Activated effector memory CD4-positive, alpha-beta T cell treated with Interleukin-2 at 50 U/mL for 16 hours (primary cell): ENCODE measurements at places on chromosomes 2 and 18.

DNA sequence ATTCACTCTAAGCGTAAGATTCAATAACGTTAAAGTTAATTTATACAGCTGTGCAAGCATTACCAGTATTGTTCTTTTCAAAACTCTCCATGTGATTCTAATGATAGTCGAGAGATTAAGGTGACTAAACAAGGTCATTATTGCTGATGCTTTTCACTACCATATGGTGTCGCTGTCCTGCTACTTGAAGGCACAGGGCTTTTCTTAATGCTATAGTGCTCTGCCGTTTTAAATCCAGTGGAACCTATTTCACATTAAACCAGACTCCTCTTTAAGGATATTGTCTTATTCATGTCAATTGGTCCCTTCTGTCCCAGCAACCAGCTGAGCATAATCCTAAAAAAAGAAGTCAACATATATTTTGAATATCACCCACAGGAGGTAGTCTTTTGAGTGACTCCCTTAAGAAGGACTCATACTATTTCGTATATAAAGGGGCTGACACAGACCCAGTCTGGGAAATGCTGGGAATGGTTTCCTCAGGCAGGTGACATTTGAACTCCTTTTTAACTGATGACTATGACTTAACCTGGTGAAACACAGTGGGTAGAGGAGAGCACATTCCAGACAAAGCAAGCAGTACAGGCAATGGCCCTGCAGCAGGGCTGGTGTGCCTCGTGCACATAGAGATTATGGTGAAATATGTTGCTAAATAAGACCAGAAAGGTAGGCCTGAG is 53.9 kb upstream of the CYTIP start:
- DNase-seq, result no peak

DNA sequence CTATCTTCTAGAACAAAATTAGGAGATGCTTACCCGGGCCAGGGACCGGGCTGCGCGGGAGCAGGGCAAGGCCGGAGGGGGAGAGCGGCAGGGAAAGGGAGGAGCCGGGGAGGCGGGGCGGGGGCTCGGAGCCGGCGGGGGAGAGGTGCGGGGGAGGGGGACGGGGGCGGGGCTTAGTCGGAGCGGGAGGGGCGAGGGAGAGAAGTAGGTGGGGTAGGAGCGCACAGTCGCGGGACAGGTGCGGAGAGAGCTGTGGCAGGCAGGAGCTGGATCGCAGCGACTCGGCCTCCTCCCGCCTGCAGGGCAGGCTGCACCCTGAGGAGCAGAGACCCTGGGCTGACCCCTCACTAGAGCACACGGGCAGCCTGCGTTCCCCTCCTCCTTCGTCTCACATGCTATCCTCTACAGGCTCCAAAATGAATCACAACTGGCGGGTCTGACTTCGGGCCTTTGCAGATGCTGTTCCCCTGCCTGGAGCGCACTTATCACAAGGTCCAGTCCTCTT is 290.3 kb downstream of the CELF4 start:
- no peak for DNase-seq

DNA sequence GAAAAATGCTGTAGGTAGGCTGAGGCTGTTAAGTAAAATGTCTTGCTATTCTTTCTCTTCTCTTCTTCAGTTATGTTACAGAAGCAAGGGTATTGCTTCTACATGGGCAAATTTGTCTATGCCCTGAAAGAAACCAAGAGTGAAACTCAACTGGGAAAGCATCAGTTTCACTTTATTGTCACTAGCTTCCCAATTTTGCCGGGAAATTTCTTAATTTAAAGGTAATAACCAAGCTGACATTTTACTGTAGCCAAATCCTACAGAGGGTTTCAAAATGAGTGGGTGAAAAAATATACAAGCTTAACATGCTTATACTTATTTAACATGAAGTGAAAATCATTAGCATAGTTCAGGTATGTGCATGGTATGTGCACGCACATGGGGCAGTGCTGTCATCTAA is 3.2 kb downstream of the TANK start:
- no peak for DNase-seq

- DNase-seq, result no peak
Measured at GRCh38 chr2:120343100-120343432, 2.9 kb upstream of the INHBB start.

DNA sequence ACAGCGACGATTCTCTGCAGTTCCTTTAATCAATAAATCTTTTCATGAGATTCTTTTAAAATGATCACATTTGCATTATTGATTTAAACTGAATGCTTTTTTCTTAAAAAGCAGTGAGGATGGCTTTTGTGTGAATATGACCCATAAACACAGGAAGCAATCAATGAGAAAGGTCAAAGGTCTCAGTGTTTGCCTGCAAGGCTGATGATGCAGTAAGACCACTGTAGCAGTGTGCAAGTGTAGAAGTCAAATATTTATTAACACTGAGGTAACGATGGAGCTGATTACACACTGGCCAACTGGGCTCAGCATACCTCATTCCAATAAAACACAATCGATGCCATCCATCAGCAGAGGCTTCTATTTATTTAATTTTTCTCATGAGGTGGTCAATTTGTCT is 633.5 kb downstream of the DCDC2C start:
- no peak for DNase-seq

DNA sequence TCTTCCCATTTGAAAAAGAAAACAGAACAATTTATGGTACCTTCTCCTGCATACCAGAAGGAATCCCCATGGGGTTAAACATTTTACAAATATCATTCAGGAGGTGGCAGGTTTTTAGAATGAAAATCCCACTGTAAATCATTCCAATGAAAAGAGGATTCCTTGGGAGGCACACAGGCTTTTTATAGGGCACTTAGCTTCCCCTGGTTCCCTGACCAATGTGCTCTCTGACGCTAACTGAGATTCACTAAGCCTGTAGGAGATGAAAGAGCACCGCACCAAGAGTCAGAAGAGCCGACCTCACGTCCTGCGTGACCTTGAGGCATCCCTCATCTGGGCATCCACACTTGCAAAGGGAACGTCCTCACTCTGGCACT is 82.5 kb downstream of the CMPK2 start:
- no peak for DNase-seq

GRCh38 chr2:221569871-221570270 is 2.2 kb downstream of the EPHA4 start:
- DNase-seq, result no peak

- DNase-seq, result no peak
Measured at GRCh38 chr2:122273785-122274419, 518.5 kb downstream of the TSN start.

GRCh38 chr2:88058191-88058590 is 2.6 kb upstream of the KRCC1 start:
- DNase-seq, result no peak

DNA sequence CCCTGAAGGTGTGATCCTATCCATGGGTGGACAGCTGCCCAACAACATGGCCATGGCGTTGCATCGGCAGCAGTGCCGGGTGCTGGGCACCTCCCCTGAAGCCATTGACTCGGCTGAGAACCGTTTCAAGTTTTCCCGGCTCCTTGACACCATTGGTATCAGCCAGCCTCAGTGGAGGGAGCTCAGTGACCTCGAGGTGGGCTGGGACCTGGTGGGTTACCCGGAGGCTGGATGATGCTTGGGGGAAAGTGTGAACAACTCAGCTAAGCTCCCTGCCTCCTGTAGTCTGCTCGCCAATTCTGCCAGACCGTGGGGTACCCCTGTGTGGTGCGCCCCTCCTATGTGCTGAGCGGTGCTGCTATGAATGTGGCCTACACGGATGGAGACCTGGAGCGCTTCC is 16.2 kb downstream of the CAD start:
- no peak for DNase-seq

DNA sequence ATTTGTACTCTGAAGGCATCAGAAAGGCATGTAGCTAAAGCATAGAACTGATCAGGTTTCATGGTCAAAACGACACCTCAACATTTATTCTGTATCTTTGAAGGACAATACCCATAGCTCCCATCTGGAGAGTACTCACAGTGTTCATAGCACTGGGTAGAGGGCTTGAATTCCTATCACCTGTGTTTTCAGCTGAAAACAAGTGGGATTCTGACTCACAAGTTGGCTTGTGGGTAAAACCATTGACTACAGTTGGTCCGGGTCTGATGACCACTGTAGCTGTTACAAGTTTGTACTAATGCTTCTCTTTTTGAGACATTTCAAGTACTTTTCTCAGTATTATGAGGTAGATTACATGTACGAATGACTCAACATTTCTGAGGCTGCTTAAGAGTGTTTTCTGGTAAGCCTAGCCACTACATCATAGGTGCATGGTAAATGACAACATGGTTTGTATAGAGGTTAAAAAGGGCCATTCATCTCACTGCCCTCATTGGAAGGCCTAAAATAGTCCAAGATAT is 68.6 kb upstream of the PELI1 start:
- no peak for DNase-seq

GRCh38 chr2:219446101-219446504 is 11.5 kb downstream of the SPEG start:
- DNase-seq, result no peak

GRCh38 chr2:37414470-37414949 is 70.1 kb downstream of the QPCT start:
- no peak for DNase-seq

- DNase-seq, result no peak
Measured at GRCh38 chr2:65660340-65660739, 227.9 kb upstream of the SPRED2 start.

DNA sequence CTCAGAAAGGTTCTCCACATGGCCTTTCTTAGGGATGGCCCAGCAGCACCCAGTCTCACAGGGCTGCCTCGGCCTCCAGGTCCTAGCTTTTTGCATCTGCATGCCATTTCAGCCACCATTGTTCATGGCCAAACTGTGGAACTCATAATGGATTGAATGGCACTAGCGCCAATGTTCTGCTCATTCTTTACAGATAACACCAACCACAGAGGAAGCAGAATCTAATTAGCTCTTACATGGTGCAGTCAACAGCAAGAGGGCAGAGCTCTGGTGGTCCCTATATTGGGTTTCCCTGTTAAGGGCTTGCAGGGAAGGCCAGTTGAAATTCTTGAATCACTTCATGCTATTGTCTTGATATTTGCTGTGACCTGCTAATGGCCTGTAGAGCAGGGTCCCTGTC is 45.6 kb downstream of the ARL4C start:
- no peak for DNase-seq

DNA sequence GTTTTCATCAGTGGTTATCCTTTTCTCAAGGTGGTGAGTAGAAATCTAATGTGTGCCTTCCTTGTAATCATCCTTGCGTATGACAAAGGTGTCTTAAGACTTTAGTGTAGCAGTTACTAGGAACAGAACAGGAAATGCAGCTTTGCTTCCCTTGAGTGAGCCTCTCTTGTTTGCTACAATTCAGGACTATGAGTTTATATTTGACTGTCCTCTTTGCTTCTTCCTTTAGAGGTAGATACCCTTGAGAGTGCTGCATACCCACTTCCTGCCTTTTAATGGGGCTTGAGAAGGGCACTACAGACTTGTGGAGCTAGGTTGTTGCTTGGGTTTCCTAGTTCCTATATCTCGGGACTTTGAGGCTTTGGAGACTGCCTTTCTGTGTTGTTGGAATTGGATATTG is 3.8 kb downstream of the KCNJ13 start:
- no peak for DNase-seq

DNA sequence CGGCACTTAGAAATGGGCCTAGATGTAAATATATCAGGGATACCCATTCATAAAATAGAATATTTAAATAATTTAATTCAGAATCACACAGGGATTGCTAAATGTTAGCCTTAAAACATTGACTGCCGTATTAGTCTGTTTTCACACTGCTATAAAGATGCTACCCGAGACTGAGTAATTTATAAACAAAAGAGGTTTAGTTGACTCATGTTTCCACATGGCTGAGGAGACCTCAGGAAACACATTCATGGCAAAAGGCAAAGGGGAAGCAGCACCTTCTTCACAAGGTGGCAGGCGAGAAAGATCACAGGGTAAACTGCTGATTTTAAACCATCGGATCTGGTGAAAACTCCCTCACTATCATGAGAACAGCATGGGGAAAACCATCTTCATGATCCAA is 223.6 kb upstream of the GULP1 start:
- no peak for DNase-seq

DNA sequence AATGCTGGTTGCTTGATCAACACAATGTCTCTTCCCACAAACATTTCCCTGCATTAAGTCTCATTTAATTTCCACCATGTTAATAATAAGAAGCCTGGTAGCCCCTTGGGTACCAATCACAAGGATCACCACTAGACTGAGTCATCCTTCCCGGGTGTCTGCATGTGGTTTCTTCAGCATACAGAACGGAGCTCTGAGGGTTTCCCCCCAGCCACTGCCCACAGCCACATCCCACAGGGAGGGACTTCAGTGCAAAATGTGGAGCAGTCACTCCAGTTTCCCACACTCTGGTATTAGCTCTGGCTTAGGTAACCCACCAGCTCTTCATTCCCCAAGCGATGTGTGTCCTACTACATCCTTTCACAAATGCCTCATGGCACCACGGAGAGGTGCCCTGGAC is 42.7 kb upstream of the POLE4 start:
- DNase-seq, result no peak

- DNase-seq, result no peak
Measured at GRCh38 chr2:130977461-130978050, 115.7 kb downstream of the FAM168B start.
